ENCODE measurements at places on chromosomes 5 and 9.

DNA sequence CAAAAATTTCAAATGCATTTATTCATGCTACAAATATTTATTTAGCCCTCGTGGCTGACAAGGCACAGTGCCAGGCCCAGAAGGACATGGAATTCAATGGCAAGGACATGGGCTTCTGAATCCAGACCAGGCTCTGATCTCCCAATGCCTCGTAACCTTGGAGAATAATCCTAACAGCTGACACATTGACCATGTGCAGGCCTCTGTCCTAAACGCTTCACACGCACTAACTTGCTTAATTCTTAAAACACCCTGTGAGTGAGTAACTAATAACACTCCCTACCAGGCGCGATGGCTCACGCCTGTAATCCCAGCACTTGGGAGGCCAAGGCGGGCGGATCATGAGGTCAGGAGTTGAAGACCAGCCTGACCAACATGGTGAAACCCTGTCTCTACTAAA, 33.2 kb downstream of the MYO10 start:
- DNase-seq = no peak

DNA sequence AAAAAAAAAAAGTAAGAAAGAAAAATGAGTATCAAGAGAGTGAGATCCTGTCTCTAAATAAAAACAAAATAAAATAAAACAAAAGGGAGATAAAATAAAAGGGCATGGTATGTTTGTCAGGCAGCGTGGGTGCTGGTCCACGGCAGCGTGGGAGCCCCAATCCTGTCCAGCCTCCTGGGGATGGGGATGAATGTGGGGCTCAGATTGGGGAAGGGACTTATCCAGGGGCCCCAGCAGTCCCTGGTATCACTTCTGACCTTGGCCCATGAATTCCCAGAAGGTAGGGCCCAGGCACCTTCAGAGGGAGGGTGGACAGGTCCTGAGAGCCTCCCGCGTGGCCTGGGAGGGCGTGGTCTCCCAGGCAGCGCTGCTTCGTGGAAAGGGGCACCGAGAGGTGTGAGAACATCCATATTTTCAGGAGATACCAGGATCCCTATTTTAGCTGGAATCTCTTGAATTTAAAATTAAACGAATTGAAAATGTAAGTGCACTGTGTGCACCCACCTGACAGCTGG, 71.2 kb downstream of the ZNF354C start:
- no peak for DNase-seq

DNA sequence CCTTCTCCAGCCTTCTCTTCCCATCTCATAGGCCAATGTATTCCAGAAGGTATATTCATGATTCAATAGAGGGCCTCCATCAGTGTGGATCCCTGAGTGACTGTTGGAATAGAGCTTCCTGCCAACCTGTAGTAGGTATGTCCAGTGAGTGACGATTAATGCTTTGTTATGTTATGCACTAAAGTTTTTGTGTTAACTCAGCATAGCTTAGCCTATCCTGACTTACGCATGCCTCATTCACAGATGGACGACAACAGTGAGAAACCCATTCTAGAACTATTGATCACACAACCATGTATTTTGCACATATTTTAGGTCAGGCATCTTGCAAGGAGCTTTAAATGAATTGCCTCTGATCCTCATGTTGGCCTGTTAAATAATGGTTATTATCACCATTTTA, 225.5 kb upstream of the TRIM32 start:
- DNase-seq = no peak

GRCh38 chr9:38249049-38249448, 143.5 kb upstream of the ALDH1B1 start:
- no peak for DNase-seq

GRCh38 chr5:82018462-82018861, 46.6 kb downstream of the ATG10 start:
- DNase-seq = no peak

GRCh38 chr9:126147186-126147935, 179.3 kb upstream of the MVB12B start:
- DNase-seq = no peak

- DNase-seq = no peak
Measured at GRCh38 chr5:147483188-147483790, 26.6 kb downstream of the DPYSL3 start.

DNA sequence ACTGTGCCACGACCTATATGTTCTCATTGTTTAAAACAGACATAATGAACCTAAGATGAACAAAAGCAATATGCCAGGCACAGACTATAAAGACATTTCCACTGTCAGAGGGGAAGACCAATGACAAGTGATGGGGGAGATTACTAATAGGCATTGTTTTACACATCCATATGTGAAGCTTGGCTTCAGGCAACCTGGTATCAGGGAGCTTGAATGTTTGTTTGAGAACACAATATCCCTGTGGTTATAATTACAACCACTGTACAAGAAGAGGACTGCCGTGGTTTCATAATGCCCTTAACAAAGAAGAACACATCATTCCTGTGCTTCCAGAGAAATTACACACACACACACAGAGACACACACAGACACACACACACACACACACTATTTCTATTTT, 385.7 kb downstream of the BNC2 start:
- no peak for DNase-seq

DNA sequence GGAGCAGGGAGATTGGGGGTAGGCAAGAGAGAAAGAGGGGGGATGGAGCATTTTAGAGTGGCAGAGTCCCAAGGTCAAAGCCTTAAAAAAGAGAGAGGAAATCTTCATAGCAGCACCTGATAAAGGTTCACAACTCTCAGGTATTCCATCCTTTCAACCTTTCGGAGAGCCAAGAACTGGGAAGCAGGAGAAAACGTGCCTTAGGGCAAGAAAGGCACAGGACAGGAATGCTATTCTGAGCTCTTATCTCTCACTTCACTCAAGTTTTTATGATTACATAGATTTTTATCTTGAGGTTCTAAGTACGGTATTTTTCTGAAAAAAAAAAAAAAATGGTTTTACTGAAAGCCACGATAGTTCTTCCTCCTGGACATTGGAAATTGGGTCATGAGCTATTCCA, 34.5 kb upstream of the SMAD5 start:
- DNase-seq = no peak

DNA sequence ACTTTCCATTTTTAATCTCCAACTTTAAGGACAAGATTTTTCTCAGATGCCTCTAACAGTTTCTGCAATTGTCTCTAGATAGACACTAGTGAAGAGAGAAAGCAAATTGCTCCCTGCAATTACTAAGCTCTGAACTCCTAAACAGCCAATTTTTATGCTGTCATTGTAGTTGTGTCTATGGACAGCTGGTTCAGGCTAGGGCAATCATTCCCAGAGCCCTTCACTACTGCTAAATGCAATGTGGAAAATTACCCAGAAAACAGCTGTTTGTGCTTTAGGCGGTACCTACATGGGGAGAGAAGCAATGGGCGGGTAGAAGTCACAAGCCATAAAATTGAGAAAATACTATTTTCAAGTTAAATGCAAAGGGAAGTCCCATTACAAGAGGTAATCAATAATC, 211.6 kb downstream of the SPOCK1 start:
- DNase-seq = no peak

DNA sequence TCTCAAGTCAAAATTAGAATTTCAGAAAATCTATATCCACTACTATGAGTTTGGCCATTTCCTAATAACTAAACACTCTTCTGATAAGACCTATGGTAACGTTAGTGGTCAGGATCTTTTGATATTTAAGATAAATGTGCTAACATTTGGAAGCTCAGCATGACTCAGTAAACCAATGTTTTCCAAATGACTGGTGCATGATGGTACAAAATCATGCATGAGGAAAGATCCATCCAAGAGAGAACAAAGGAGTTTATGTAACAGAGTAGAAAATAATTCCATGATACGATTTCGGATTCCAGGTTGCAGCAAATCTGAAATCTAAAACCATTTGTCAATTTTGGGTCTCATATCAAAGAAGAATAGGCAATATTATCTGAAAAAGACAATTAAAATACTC, 279.2 kb downstream of the NSG2 start:
- DNase-seq = no peak

GRCh38 chr9:38227656-38228055, 158.6 kb upstream of the SHB start:
- DNase-seq = no peak

DNA sequence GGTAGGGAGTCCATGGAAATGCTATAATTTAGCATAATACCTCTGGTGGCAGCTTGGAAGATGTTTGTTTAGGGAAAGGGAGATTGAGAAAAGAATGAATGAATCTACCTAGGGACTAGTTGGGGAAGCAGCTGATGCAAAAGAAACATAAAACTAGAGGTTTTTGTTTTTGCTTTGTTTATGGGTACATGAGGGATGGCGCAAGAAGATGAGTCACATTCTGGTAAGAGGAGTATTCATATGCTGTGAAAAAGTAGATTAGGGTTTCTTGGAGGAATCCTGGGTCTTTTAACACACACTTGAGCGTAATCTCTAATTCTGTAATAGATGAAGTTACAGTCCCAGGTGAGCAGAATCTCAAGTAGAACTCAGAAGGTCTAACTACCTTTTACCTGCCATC, 17.1 kb downstream of the C9orf43 start:
- DNase-seq = no peak

GRCh38 chr5:16849181-16849580, 86.9 kb downstream of the MYO10 start:
- DNase-seq = no peak

GRCh38 chr9:18805386-18805785, 227.6 kb downstream of the SAXO1 start:
- no peak for DNase-seq

DNA sequence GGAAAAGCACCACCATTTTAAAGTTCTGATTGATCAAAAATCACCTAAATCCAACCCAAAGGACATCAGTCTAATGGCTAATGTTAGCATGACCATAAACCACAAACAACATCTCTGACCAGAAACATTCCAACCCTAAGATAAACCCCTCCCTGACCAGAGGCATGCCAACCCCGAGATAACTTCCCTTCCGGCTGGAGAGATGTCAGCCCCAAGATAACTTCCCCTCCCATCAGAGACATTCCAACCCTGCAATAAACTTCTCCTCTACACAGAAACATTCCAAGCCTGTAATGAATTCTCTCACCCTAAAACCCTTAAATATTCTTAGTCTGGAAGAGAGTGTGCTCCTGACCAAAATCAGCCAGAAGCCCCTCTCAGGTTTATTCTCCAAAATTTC, 364.3 kb downstream of the KCNN2 start:
- no peak for DNase-seq

Measured in T-helper 9 cell (primary cell).